RWPE1 (cell line): ENCODE measurements at places on chromosomes 6 and 20.
A peak's percentile ranks its signal among the peaks of the same experiment; 100 is the strongest.

GRCh38 chr20:45305262-45305661, 1.4 kb upstream of the RBPJL start:
- no peak for DNase-seq

GRCh38 chr6:123668965-123669591, 32.3 kb upstream of the TRDN start:
- no peak for DNase-seq

DNA sequence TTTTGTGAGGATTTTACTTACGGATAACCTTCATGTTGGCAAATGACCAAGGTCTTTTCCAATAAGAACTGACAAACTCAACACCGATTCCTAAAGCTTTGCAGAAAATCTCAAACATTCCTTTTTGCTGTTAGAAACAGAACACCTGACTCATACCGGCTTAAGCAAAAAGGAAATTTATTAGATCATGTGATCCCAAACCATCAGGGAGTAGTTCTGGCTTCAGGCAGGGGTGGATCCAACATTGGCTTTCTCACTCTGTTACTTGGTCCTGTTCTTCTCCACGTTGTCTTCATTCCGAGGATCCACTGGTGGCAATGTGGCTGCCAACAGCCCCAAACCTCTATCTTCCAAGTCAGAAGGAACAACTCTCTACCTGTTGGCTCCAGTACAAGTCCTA, 95.9 kb upstream of the PMEPA1 start:
- peak; percentile 56 for DNase-seq

- no peak for DNase-seq
Measured at GRCh38 chr6:159893064-159893463, 2.3 kb downstream of the MAS1 start.

GRCh38 chr20:63709149-63709527, 1.3 kb downstream of the ZGPAT start:
- DNase-seq: no peak
